ENCODE measurements at places on chromosomes 2 and 18.

GRCh38 chr18:48126240-48126639 lies 195.8 kb upstream of the SMAD2 start:
- no peak for DNase-seq

DNA sequence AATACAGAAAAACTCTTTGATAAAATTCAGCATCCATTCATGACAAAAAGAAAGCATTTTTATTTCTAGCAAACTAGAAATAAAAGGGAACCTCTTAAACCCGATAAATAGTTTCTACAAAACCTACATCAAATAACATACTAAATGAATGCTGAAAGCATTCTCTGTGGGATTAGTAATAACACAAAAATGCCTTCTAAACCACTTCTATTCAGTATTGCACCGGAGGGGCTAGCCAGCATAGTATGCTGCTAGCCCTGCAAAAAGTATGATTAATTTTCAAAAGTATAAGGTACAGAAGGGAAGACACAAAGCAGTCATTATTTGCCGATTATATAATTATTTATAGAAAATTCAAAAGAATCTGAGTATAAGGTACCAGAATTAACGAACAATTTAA lies 145.2 kb downstream of the DTNB start:
- DNase-seq, result no peak

GRCh38 chr18:66993492-66993891 lies 389.6 kb upstream of the CDH19 start:
- DNase-seq, result no peak

- no peak for DNase-seq
These were observed 130.7 kb downstream of the TPO start for GRCh38 chr2:1543776-1544477.

GRCh38 chr18:48519431-48520100 lies 19.3 kb upstream of the CTIF start:
- DNase-seq, result no peak

GRCh38 chr2:130996691-130997090 lies 96.6 kb downstream of the FAM168B start:
- DNase-seq, result no peak

GRCh38 chr18:63472380-63472779 lies 4.4 kb upstream of the SERPINB5 start:
- no peak for DNase-seq

DNA sequence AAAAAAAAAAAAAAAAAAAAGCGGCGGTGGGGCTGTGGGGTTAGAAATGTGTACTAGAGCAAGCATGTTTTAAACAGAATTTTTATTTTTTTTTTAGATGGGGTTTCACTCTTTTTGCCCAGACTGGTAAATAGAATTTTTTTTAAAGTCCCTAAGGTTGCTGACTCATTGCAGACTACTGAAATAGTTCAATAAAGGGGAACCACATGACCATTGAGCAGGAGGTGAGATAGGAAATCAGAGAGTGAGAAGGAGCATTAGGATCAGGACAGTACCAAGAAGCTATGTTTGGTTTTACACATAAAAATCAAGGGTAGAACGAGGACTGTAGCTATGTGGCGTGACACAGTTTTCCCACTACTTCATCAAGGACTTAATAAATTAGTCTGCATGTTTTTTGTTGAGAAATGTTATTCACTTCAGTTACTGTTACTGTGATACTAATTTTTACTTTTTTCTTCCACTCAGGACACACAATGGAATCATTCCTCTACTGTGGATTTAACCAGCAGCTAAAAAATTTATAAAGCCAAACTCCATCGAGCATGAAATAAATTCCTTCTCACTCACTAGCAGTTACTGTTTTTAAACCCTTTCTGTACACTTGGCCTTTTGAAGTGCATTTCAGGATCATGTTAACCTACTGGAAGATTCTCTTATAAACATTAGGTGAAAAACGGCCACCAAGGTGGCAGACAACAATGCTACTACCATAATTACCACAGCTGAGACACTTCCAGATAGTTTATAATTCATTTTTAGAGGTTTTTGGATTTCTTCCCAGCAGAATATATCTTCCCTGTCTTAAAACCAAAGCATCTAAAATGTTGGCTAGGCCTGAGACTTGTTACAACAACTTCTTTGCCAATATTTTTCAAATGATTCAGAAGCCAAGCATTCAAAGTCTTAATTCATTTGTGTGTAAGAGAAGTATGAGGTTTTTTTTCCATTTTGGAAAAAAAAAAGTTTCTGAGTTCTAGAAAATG lies 33.2 kb downstream of the LAMA1 start:
- no peak for DNase-seq
